ENCODE measurements at places on chromosomes 6 and 20.
A peak's percentile ranks its signal among the peaks of the same experiment; 100 is the strongest.

- peak; percentile 20 for DNase-seq
Measured at GRCh38 chr6:23269436-23269835, 700.1 kb downstream of the HDGFL1 start.

DNA sequence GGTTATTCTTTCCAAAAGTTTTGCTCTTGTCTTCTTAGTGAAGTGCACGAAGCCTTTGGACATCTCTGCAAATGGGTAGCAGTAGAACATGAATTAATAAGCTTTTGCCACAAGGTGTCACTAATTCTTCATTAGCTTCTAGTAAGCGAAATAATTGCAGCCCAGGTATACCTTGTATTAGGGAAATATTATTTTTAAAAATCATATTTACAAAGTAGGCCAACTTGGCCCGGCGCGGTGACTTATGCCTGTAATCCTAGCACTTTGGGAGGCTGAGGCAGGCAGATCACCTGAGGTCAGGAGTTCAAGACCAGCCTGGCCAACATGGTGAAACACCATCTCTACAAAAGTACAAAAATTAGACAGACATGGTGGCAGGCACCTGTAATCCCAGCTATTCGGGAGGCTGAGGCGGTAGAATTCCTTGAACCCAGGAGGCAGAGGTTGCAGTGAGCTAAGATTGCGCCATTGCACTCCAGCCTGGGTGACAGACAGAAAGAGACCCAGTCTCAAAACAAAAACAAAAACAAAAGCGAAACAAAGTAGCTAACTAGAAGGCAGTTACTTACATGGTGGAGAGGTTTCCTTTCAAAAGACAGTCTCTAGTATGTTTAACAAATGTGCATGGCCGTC, 8.8 kb upstream of the RSPH3 start:
- no peak for DNase-seq

DNA sequence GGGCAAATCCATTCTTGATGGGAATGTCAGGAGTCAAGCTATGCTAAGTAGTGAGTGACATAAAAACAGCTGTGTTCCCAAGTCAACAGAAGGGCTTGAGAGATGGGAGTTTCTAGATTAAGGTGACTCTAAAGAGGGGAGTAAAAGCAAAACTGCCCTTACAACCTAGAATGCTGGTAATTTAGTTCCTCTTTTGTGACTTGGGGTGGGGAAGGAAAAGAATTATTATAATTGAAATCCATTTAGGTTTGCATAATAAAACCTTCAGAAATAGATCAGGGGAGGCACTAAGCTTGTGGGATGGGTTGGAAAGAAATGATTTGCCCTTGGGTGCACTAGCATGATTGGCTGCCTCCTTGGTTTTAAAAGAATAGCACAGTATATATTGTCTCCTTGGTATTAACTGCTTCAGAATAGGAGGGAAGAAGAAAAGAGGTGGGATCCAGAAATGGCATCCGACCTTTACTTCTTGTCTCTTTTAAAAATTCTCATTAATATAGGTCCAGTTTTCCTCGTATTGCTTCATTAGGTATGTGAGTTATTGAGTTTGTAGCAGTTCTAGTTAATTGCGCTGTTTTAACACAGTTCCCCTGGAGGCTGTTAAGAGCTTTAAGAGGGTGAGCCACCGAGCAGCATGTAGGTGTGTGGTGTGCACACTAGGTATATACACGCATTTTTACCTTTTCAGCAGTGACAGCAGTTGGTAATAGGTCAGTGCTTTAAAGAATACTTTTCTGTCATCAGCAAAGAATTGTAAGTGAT, 95.3 kb upstream of the VSTM2L start:
- no peak for DNase-seq

GRCh38 chr6:105153676-105154075, 26.1 kb downstream of the POPDC3 start:
- no peak for DNase-seq

DNA sequence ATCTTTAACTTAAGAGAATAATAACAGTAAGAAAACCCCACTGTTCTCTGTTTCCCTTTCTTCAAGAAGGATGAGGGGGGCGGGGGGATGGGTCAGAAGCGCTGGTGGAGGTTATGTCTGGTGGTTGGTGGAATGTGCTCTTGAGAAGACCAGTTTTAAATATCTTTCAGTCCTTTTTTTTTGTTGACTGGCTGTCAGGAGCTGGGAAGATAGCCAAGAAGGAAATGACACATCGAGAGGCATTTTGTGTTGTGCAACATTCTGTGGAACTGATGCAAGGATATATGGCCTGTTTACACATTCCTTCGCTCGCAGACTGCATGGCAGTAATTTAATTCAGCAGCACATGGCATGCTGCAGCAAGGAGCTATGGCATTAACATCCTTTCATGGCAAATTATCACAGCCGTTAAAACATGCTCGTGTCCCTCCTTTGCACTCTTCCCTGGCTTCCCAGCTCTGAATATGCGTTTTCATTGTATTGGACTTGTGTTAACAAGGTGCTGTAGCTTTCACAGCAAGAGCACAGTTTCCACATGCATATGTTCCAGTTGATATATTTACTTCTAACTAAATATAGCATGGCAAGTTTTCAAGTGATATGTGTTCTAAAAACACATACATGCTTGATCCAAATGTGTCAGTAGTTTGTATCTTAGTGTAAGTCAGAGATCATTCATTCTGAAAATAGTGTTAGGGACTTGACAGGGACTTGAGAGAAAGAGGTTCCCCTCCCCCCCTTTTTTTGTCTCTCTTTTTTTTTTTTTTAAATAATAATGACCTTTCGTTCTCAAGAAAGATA, 68.2 kb upstream of the SUPT3H start:
- DNase-seq = peak; percentile 98

DNA sequence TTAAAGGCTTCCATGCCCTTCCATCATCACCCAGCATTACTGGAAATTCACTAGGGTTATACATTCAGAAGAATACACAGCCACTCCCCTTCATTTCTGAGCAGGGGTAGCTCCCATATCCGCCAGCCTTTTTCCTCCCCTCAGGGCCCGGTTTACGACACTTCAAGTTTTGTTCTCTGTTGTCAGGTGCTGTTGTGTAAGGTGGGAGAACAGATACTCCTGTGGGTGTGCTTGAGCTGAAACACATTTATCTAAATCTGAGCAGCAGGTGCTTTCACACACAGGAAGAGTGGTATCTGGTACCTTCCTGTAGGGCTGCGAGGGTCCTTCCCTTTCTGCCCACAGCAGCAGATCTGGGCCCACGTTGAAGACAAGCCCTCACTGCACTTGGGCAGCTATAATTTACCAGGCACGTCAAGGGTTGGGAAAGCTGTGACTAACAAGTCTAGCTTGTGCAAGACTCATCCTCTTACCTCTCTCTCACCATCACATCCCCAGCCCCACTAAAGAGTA, 215.8 kb upstream of the RREB1 start:
- no peak for DNase-seq

- DNase-seq = no peak
Measured at GRCh38 chr6:114301596-114302219, 41.1 kb downstream of the HS3ST5 start.

DNA sequence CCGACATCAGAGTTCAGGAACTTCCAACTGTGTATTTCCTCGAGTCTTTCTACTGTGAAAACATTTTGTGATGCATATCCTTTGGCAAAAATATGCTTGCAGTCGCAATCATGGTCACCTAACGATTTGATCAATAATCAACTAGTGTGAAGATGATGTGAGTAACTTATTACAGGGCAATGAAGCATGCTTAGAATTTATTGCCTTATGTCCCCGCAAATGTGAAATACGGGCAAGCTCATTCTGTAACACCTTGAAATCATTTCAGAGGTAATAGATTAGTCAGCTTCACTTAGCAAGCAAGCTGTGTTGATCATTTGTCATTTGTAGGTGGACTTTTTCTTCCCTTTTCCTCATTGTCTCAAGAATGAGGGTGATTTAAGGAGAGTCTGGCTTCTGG, 67.9 kb upstream of the DOK5 start:
- DNase-seq = no peak

GRCh38 chr6:72064399-72064975, 178.1 kb downstream of the RIMS1 start:
- DNase-seq = no peak

Data from AG09309 (cell line).